ENCODE measurements at places on chromosomes 5 and 9. TPM values are rescaled to one million over a fixed set of nuclear protein-coding genes. Genes with fewer than 3 reads are reported as not detected.

C9orf153 gene
- total RNA-seq, result not detected

HTR4 gene
- 0.35 TPM for total RNA-seq

SMIM32 gene
- total RNA-seq, result not detected

CDHR2 gene
- under 0.01 TPM for total RNA-seq

GMCL2 gene
- total RNA-seq, result not detected

LRRTM2 gene
- total RNA-seq, result not detected

SPZ1 gene
- total RNA-seq, result not detected

FGF10 gene
- total RNA-seq, result 1.1 TPM

POLR3G gene
- 0.81 TPM for total RNA-seq

PCDHGA4 gene
- 2.6 TPM for total RNA-seq

PDE4D gene
- total RNA-seq, result 1.9 TPM

LHX2 gene
- total RNA-seq, result 0.06 TPM

ST8SIA4 gene
- total RNA-seq, result 8.2 TPM

SMARCA2 gene
- total RNA-seq, result 134 TPM

SPAG8 gene
- total RNA-seq, result 2.3 TPM

GRCh38 chr5:173653822-173654523 lies 37.5 kb upstream of the BOD1 start:
- no peaks in the 10 kb centered on the region for H3K36me3 ChIP-seq
- H3K4me3 ChIP-seq, result no peak overlapping the region
- no peaks in the 10 kb centered on the region for H3K4me1 ChIP-seq
- H3K27me3 ChIP-seq, result no peaks in the 10 kb centered on the region
- peak; percentile 45 for DNase-seq

DNA sequence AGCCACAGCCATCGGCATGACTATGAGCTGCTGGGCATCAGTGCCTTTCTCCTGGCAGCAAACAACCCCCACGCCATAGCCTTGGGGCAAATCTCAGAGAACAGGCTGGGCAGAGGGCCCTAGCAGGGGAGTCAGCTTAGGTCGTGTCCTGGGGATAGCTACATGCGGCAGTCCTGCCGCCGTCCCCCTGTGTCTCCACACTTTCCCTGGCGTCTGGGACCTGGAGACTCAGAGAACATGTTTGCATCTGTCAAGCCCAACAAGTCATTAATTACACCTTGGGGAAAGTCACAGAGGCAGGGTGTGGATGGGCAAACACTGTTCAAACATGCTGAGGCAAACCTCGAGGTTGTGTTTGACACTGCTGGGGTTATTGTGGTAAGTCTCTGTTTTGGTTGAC lies 123.6 kb downstream of the C5orf15 start:
- H3K4me1 ChIP-seq, result no peaks in the 10 kb centered on the region
- no peak for DNase-seq
- no peak overlapping the region for H3K27ac ChIP-seq

- peak; percentile 13 for DNase-seq
- H3K36me3 ChIP-seq, result no peaks in the 10 kb centered on the region
- no peaks in the 10 kb centered on the region for H3K27me3 ChIP-seq
- H3K27ac ChIP-seq, result no peak overlapping the region
- H3K4me1 ChIP-seq, result peaks cover 4% of the 10 kb centered on the region
Measured at GRCh38 chr5:1176473-1177391, 24.7 kb upstream of the SLC6A19 start.

DNA sequence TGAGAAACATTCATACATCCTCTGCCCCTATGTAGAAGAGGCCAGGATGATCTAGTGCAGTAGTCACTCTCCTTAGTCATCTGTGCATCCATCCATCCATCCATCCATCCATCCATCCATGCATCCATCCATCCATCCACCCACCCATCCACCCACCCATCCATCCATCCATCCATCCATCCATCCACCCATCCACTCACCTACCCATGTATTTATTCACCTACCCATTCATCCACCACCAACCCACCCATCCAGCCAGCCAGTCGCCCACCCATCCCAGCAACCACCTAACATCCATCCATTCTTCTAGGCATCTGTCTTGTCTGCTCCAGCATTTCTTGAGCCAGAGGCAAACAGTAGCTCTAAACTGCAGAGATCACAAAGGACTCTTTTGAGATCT lies 87.1 kb downstream of the MSX2 start:
- no peaks in the 10 kb centered on the region for H3K4me1 ChIP-seq
- H3K4me3 ChIP-seq, result no peak overlapping the region
- H3K27ac ChIP-seq, result no peak overlapping the region
- no peaks in the 10 kb centered on the region for H3K27me3 ChIP-seq

DNA sequence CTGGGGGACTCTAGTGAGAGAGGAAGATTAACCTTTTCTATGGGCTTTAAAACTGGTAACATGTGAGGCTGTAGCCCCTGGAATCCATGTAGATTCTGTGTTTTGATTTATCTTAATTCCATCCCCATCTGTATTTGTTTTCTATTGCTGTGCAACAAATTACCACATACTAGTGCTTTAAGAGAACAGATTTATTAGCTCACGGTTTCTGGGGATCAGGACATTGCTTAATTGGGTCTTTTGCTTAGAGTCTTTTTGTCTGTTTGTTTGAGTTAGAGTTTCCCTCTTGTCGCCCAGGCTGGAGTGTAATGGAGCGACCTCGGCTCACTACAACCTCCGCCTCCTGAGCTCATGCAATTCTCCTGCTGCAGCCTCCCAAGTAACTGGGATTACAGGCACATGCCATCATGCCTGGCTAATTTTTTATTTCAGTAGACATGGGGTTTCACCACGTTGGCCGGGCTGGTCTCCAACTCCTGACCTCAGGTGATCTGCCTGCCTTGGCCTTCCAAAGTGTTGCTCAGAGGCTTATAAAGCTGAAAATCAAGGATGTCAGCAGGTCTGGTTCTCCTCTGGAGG lies 29.9 kb upstream of the GNA14 start:
- DNase-seq, result no peak
- no peaks in the 10 kb centered on the region for H3K36me3 ChIP-seq
- H3K27ac ChIP-seq, result no peak overlapping the region
- no peaks in the 10 kb centered on the region for H3K4me1 ChIP-seq
- H3K4me3 ChIP-seq, result no peak overlapping the region

DNA sequence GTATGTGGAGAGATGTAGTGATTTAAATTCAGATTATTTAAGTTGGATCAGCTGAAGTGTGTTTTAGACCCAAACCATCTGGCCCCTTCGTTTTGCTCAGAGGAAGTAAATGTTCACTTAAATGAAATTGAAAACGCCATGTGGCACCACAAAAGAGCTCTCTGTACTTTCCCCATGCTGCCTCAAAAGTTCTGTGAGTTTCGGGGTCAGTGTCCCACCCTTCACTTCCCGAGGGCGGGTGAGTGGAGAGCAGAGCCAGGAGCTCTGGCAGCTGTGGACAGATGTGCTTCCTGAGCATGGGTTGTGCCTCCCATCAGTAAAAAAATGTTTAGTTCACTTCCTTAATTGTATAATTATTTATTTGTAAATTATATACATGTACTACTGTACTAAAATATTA lies 48.4 kb downstream of the PSD2 start:
- H3K27ac ChIP-seq, result no peak overlapping the region
- no peak for DNase-seq
- H3K36me3 ChIP-seq, result no peaks in the 10 kb centered on the region
- H3K4me3 ChIP-seq, result no peak overlapping the region
- no peaks in the 10 kb centered on the region for H3K4me1 ChIP-seq

- no peaks in the 10 kb centered on the region for H3K36me3 ChIP-seq
- peak overlapping the region; percentile 82 for H3K27ac ChIP-seq
- peak; percentile 92 for DNase-seq
- H3K27me3 ChIP-seq, result no peaks in the 10 kb centered on the region
- no peaks in the 10 kb centered on the region for H3K4me1 ChIP-seq
Measured at GRCh38 chr5:147310059-147310704, 75.4 kb downstream of the STK32A start.

DNA sequence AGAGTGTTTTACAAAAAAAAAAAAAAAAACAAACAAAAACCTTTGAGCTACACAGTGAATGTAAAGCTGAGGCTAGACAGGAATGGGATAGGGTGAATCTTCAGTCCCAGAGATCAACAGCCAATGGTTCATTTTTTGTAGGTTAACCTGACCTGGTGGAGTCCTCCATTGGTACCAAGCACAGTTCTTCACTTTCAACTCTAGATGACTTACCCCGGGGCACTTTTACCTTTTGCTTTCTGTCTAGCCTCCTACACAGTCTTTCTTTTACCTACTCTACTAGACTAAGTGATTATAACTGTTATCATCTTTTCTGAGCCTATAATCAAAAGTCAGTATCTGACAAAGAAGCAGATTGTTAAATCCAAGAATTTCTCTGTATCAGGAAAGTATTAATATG lies 50.9 kb downstream of the ANXA2R start:
- H3K4me1 ChIP-seq, result no peaks in the 10 kb centered on the region
- H3K4me3 ChIP-seq, result no peak overlapping the region
- DNase-seq, result no peak
- no peaks in the 10 kb centered on the region for H3K27me3 ChIP-seq
- H3K27ac ChIP-seq, result no peak overlapping the region
- no peaks in the 10 kb centered on the region for H3K36me3 ChIP-seq

DNA sequence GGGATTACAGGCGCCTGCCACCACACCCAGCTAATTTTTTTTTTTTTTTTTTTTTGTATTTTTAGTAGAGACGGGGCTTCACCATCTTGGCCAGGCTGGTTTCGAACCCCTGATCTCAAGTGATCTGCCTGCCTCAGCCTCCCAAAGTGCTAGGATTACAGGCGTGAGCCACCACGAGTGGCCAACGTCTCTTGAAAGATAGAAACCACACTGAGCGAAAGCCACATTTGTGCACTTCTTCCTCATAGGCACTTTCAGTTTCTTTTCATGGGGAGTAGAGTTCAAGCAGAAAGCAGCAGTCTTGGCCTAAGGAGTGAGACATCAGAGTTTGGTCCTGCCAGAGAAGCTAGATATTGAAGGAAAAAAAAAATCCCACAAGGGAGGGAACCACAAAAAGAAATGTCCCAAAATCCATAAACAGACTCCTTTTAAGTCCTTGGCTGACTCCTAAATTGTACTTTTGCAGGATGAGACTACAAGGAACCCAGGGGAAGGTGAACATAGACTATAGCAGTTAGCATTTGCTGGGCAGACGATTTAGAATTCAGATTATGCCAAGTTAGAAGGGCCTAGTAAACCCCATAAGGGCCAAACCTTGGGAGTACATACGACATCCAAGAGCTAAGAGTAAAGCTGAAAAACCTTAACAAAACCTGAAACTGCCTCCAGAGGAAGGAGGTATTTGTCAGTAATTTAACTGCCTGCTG lies 43.9 kb upstream of the GLIPR2 start:
- no peaks in the 10 kb centered on the region for H3K27me3 ChIP-seq
- H3K4me3 ChIP-seq, result no peak overlapping the region
- peaks cover 3% of the 10 kb centered on the region for H3K36me3 ChIP-seq
- no peak for DNase-seq
- H3K27ac ChIP-seq, result no peak overlapping the region

DNA sequence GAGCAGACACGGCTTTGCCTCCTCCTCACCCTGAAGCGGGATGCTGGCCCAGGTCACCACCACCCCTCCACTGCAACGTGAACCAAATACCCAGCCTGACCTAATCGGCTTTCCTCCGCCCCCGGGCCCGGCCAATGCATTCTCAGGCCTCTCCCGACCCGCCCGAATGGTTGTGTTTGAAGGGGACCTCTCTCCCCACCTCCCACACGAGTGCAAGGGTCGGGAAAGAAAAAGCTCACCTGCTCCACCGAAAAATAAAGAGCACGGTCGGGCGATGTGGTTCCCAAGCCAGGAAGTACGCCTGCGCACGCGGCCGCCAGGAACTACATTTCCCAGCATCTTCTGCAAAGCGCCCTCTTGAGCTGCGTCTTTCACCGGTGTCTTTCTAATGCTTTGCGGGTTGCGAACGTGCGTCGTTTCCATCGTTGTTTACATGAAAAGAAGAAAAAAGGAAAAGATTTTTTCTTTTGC lies at the start of gene ZNF883:
TSS of gene ZNF883 (minus strand) at position 282 of the 471 bp plus-strand sequence.
- no peaks in the 10 kb centered on the region for H3K27me3 ChIP-seq
- H3K4me1 ChIP-seq, result no peaks in the 10 kb centered on the region
- peak; percentile 19 for DNase-seq
- H3K27ac ChIP-seq, result no peak within 1 kb of the TSS

GRCh38 chr5:167961731-167962130 lies 329.7 kb upstream of the WWC1 start:
- no peak overlapping the region for H3K4me3 ChIP-seq
- no peak for DNase-seq

Measured in adrenal gland (tissue), 19 donors.